Right renal pelvis (tissue), 4 donors: ENCODE measurements at places on chromosomes 7 and 10. TPM values are rescaled to one million over a fixed set of nuclear protein-coding genes. Genes with fewer than 3 reads are reported as not detected.

COL26A1 gene
- 24.9 TPM for polyA plus RNA-seq

LEP gene
- polyA plus RNA-seq: 0.48 TPM

CFAP43 gene
- 14.1 TPM for polyA plus RNA-seq

MAGI2 gene
- 36.8 TPM for polyA plus RNA-seq

AGR2 gene
- 87.7 TPM for polyA plus RNA-seq

LBX1 gene
- polyA plus RNA-seq: not detected

RUFY2 gene
- polyA plus RNA-seq: 35.4 TPM

FRA10AC1 gene
- 39.3 TPM for polyA plus RNA-seq

CYP51A1 gene
- 86.8 TPM for polyA plus RNA-seq

IRF5 gene
- 14.7 TPM for polyA plus RNA-seq

NHLRC2 gene
- 20.0 TPM for polyA plus RNA-seq

FXYD4 gene
- not detected for polyA plus RNA-seq

RASSF4 gene
- polyA plus RNA-seq: 28.8 TPM

DNA sequence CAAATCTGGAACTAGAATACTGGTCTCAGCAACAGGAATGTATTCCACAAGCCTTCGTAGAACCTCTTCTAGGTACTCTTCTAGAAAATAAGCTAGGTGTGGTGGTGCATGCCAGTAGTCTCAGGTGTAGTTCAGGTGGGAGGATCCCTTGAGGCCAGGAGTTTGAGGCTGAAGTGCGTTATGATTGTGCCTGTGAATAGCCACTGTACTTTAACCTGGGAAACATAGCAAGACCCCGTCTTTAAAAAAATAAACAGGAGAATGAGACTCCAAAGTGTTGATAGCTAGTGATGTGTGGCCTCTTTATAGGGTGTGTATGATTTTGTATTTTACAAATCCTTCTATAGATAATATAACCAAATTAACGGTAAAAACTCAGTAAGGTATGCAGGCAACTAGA, 1.5 kb upstream of the ZNF775 start:
- no peak for DNase-seq

DNA sequence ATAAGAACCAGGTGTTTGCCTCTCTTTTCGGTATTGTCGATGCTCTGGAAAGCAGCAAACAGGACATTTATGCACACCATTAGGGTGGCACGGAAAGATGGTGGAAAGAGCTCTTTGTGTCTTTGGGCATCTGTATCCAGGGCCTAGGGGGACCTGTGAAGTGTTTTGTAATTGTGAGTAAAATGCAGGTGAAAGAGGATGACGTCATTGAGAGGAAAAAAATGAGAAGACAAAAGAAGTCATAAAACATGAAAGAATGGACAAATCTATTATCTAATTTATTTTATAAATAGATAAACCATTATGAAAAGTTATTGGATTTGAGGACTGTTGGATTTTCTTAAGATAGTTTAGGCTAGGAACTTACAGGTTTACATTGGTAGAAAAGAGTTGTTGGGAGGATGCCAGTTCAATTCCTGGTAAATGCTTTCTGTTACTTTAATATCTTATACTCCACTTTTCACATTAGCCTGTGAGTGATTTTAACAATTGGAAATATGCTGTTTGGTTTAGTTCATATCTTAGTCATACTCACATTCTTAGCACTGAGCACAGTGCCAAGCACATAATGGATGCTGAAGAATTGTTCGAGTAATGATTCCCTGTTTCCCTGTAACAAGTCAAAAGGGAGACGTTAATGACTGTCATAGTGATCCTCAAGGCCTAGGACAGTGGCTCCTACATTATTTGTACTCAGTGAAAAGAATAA, 62.6 kb downstream of the EXOC4 start:
- DNase-seq: no peak

- DNase-seq: no peak
These were observed 250.9 kb upstream of the TMEM72 start for GRCh38 chr10:44660271-44660670.

- DNase-seq: no peak
These were observed 38.6 kb downstream of the BPGM start for GRCh38 chr7:134685250-134685649.

- DNase-seq: no peak
These were observed 32.3 kb upstream of the BHLHA15 start for GRCh38 chr7:98178762-98179490.

- no peak for DNase-seq
These were observed 57.1 kb upstream of the KMT2E start for GRCh38 chr7:104956753-104957450.

GRCh38 chr10:23980094-23980493, 228.8 kb upstream of the KIAA1217 start:
- no peak for DNase-seq

- no peak for DNase-seq
These were observed 9.9 kb upstream of the TEX36 start for GRCh38 chr10:125692601-125693523.

DNA sequence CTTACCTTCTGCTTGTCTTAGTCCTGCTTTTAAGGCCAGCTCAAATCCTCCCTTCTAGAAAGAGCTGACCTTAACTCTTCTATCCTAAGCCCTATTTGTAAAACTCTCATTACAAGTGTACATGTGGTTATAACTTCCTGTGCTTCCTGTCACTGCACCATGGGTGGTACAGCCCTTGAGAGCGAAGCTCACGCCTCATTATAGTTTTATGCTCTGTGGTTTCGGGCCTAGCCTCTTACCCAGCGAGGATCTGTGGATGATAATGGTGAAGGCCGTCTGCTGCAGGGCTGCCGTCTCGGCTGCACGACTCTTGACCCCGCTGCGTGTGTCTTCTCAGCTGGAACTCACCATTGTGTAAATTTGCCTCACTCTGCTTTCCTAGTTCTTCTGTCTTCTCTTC, 74.6 kb downstream of the CUL1 start:
- DNase-seq: no peak

DNA sequence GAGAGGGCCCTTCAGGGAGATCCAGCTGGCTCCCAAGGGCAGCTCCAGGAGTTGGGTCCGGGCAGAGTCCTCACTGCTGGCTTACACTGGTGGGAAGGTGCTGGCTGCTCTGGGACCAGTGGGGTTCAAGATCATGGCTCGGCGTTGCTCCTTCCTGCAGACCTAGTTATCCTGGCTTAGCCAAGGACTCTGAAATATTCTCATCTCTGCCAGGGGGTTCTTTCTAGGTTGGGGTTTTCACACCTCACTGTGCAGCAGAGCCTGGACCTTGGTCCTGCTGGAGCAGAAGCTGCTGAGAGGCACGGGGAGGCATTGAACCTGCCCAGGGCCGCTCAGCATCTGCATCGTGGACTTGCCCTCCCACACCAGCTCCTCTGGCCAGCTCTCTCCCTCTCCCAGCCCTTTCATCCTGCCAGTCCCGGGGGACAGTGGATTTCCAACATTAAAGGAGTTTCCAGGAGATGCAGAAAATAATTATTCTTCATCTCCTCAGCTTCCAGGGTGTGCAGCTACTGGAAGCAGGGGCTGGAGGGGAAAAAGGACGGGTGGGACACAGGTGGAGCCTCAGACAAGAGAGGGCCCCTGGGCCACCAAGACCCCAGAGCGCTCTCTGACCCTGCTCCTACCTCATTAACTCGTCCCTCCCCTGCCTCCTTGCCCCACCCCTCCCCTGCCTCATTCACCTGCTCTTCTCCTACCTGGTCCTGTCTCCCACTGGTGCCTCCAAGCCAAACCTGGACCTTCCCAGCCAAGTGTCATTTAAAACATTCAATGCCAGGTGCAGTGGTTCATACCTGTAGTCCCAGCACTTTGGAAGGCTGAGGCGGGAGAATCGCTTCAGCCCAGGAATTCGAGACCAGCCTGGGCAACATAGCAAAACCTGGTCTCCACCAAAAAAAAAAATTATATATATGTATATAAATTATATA, 42.5 kb downstream of the JAKMIP3 start:
- no peak for DNase-seq

- DNase-seq: no peak
These were observed 214.0 kb upstream of the PRPS1L1 start for GRCh38 chr7:18241543-18242231.

DNA sequence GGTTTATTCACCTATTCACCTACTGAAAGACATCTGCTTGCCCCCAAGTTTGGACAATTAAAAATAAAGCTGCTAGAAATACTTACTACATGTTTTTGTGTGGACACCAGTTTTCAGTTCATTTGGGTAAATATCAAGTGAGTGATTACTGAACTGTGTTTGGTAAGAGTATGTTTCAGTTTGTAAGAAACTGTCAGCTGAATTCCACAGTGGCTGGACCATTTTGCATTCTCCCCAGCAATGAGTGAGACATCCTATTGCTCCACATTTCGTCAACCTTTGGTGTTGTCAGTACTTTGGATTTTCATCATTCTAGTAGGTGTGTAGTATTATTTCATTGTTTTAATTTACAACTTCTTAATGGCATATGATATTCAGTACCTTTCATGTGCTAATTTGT, 17.4 kb upstream of the IKZF1 start:
- no peak for DNase-seq

- no peak for DNase-seq
These were observed 155.6 kb downstream of the TAX1BP1 start for GRCh38 chr7:27895551-27895950.

GRCh38 chr7:47326220-47326619, 255.7 kb downstream of the TNS3 start:
- no peak for DNase-seq

DNA sequence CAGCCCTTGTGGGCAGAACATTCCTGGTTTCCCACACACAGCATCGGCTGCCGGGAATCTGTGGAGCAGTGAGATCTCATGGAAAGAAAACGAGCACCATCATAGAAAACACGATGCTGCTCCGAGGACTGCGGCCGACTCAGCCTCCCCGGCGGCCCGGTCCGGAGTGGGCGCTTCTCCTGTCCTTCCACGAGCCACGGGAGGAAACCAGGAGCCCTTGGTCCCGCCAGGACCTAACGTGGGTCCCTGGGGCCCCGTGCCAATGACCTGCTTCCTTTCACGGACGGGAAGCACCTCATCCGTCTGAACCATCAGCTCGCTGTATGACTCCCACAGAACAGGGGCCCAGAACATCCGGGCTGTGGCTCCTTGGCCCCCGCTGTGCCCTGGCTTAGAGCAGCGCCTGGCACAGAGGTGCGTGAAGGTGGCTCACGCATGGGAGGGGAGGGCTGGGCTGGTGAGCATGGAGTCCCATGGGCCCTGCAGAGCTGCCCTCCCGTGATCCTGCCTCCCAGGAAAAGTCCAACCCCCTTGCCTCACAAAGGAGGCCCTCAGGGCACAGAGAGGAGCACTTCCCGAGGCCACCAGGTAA, 280.5 kb downstream of the MAD1L1 start:
- no peak for DNase-seq

DNA sequence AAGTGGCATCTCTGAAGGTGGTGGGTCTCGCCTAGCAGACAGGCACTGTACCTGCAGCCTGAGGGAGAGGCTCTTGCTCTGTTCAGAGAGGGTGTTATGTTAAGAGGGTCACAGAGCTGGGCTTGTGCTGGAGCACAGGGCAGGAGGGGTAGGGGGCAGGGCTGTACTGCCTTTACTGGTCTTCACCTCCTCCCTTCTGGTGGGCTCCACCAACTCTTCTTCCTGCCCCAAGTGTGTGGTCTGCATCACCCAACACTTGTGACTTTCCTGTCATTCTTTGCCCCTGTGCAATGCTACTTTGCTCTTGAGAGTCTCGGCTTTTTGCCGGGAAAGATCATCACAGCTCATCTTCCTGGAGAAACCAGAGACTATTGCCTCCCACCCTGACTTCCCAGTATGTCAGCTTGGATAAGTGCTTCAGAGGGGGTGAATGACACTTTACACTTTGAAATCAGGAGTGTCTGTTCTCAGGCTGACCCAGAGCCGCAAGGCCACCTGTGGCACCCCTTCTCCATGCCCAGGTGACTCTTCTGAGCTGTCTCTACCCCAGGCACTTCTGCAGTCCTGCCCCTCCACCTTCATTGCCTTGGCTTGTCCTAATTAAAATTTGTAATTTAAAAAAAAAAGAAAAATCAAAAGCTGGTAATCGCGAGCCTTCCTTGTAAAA, 38.4 kb upstream of the IKZF1 start:
- DNase-seq: no peak

GRCh38 chr7:1244700-1245523, 12.2 kb downstream of the UNCX start:
- no peak for DNase-seq

DNA sequence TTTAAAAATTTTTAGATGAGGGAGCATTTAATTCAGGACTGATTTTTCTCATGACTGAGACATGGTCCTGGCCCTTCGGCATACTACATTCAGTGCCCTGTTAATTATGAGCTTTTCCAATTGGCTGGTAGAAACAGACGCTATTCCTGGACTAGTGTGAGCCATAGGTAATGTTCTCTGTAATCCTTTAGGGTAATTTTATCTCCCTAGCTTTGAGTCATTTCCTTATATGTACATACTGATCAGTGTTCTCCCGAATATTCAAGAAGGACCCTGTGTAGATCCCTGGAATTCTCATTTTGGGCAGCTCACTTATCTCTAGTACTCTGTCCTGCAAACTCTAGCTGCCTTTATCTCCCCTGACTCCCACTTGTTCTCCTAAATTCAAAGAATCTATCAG, 92.6 kb upstream of the NPY start:
- DNase-seq: no peak

- peak; percentile 36 for DNase-seq
These were observed 715.0 kb downstream of the AUTS2 start for GRCh38 chr7:70313271-70313670.

GRCh38 chr7:37448011-37448635, 541 bp downstream of the ELMO1 start:
- DNase-seq: no peak

DNA sequence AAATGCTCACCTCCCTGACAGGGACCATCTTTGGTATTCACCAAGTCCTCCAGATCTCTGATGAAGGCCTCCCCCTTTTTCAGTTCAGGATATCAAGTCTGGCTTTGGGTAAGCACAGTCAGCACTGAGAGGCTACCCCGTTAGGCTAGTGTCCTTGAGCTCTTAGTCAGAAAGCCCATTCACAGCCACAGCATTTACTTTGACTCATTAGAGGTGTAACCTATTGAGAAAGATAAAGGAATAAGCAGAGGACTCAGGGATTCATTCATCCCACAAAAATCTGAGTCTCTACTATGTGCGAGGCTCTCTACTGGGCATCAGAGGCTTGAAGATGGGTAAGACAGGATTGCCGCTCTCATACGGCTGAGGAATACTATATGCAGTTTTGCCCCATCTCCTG, 14.0 kb upstream of the RAMP3 start:
- no peak for DNase-seq

GRCh38 chr7:140403878-140404564, at the start of gene RAB19:
Gene RAB19, plus strand, starts transcription at chr7:140404058. Its CDS starts 3,589 bp downstream, at chr7:140407647.
- DNase-seq: no peak

DNA sequence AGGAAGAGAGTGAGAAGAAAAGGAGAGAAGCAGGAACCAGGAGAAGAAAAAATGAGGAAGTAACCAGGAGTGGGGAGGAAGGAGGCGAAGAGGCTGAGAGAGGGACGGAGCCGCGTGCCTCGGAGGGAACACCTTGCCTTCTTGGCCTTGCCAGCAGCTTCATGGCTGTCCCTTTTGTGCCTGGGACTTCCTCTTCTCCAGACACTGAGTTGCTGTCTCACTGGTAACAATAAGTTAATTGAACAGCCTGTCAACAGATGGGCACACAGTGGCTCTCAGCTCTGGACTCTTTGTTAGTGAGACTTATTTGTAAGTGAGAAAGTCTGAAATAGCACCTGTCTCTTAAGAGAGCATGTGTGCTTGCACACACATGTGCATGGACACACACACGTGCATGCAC, 83.2 kb downstream of the GATA3 start:
- no peak for DNase-seq
